ENCODE measurements at places on chromosomes 4 and X.

- no peak for DNase-seq
Measured at GRCh38 chr4:118348886-118349285, 3.9 kb downstream of the PRSS12 start.

- no peak for DNase-seq
Measured at GRCh38 chrX:147183161-147183560, 368.6 kb upstream of the CXorf51A start.

GRCh38 chr4:155900381-155900780 is 3.1 kb upstream of the TDO2 start:
- DNase-seq = no peak

GRCh38 chr4:146648461-146648783 is 9.7 kb downstream of the POU4F2 start:
- DNase-seq = no peak

DNA sequence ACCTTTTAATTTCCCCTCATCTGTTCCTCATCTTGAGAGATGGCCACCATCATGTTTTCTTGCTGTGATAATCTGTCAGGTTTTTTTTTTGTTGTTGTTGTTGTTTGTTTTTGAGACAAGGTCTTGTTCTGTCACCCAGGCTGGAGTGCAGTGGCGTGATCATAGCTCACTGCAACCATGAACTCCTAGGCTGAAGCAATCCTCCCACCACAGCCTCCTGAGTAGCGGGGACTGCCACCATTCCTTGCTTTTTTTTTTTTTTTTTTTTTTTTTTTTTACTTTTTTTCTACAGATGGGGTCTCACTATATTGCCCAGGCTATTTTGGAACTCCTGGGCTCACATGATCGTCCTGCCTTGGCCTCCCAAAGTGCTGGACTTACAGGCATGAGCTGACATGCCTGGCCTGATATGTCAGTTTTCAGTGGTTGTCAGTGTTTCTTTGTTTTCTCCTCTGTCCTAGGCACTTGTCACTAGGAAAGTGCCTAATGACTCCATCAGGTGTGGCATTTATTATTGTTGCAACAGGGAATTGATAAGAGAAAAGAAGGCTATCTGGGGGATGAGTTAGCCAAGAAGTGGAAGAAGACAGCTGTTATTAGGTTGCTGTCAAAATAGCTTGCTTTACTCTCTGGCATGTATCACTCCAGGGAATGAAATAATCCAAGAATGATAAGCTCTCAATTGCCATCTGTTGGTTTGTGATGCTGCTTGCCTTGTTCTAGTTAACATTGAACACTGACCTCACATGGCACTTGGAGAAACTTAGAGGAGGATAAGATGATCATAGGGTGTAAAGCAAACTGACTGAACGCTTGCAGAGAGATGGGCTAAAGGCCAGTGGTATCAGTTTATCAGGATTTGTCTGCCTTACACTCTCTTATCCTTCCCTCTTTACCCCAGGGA is 41.7 kb downstream of the TMEM164 start:
- peak; percentile 58 for DNase-seq

DNA sequence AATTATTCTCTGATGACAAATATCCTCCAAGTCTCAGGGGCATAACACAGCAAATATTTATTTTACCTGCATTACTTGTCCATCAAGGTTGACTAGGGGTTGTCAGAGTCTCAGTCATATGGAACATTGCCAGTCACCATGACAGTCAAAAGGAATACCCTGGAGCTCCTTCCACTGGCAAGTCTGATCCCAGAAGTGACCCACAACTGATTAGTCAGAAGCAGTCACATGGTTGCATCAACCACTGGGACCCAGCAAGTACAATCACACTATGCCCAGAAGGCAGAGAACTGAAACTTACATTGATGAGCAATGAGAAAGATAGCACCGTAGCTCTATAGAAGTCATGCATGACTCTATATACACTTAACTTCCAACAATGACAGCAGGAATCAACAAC is 41.9 kb upstream of the SOD3 start:
- DNase-seq = peak; percentile 11

GRCh38 chrX:21958916-21959315 is 18.4 kb downstream of the SMS start:
- peak; percentile 32 for DNase-seq

DNA sequence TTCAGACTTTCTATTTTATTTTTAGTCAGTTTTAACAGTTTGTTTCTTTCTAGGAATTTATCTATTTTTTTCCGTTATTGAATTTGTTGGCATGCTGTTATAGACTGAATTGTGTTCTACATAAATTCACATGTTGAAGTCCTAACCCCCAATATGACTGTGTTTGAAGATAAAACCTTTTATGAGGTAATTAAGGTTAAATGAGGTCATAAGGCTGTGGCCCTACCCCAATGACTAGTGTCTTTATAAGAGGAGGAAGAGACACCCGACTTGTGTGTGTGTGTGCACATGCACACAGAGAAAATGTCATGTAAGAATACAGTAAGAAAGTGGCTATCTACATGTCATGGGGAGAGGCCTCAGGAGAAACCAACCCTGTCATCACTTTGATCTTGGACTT is 146.3 kb downstream of the BRWD3 start:
- DNase-seq = no peak

GRCh38 chr4:7962609-7963508 is 23.2 kb upstream of the AFAP1 start:
- DNase-seq = no peak

DNA sequence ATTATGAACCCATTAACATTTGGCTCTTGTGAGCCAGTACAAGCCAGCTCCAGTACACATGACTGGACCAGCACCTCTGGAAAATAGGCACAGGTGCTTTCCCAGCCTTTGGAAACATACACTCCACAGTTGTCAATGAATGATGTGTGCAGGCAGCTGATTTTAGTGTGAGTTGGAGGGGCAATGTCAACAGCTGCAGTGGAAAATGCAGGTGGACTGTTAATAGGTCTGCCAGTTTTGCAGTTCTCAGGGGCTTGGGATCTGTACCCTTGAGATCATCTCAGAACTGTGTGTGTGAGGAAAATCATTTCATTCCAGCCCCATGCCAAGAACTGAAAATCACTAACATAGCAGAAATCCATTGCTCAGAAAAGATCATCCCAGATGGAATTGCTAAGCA is 81.7 kb upstream of the CHRDL1 start:
- DNase-seq = no peak

GRCh38 chr4:122086338-122087065 is 65.6 kb upstream of the BLTP1 start:
- no peak for DNase-seq

DNA sequence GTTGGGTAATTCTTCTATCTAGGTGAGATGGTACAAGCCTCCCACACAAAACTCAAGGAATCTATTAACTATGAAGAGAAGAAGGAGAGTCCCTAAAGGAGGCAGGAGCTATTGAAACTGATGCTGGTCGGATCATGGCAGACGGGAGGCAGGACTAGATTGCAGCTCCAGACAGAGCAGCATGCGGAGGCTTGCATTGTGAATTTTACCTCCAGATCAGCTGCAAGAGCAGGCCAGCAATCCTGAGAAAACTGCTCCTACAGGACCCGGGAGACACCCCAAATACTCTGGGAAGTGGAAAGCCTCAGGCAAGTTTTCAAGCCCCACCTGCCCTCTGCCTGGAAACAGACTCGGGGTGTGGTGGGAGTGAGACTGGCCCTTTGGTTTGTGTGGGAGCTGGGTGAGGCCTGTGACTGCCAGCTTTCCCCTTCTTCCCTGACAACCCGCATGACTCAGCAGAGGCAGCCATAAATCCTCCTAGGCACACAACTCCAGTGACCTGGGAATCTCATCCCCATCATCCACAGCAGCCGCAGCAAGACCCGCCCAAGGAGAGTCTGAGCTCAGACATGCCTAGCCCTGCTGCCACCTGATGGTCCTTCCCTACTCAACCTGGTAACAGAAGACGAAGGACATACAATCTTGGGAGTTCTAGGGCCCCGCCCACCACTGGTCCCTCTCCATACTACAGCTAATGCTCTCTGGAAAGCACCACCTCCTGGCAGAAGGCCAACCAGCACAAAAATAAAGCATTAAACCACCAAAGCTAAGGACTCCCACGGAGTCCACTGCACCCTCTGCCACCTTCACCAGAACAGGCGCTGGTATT is 30.9 kb downstream of the GATB start:
- no peak for DNase-seq

GRCh38 chr4:12411072-12411471 is 982.4 kb upstream of the HS3ST1 start:
- no peak for DNase-seq

DNA sequence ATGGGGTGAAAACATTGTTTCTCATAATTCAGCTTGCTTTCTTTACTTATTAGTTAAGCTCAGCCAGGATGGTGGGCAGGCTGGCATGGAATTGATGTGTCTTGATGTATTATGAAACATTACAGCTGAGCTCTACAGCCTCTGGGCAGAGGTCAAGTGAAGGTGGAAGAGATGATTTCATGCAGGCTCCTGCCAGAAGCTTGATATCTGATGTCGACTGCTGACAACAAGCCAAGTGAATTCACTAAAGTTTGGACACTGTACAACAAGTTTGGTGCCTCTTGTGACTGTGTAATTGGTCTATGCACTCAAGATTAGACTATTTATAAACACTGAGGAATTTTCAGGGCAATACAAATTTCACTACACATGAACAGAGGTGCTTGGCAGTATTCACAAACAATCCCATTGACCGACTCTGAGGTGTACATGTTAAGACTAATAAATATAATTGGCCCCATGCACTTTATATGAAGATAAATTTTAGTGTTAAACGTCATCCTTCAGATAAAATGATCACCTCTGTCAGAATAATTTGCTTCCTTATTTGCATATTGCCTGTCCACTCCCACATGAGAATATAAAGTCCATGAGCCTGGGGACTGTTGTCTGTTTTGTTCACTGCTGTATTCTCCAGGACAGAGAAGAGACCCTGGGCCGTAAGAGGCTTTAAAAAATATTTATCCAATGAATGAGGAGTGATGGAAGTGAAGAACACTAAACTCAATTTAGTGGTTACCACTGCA is 612.2 kb downstream of the IQCM start:
- no peak for DNase-seq

- no peak for DNase-seq
Measured at GRCh38 chr4:139602776-139603360, 46.8 kb upstream of the SETD7 start.

DNA sequence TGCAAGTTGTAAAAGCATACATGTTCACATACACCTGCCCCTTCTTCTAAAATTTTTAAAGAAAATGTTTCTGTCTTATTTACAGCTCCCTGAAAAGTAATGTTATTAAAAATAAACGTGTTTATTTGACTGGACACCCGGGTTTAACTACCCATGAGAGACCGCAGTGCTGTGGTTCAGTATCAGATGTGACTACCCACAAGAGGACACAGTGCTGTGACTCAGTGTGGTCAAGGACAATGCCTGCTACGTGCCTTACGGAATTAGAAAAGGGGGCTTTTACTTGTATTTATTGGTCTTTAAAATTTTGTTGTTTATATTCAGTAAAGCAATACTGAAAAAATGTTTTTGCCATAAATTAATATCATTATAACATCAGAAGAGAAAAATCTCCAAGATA is 641.4 kb downstream of the TRIML1 start:
- DNase-seq = no peak

DNA sequence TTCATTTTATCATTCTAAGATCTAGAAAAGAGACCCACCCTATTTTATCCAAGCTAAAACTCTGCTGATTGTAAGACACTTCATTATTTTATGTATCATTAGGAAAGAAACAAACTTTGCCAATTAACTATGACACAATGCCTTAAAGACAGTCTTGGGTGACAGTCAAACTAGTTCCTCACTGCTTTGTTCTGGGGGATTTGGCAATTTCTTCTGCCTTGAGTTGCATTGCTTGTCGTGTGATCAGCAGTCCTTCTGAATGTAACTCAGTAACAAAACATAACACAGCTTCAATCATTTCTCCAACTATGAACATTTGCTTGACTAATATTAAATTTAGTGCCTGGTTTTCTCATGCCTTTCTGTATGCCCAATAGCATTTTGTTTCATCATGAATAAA is 577.9 kb upstream of the DIPK2B start:
- DNase-seq = peak; percentile 80

DNA sequence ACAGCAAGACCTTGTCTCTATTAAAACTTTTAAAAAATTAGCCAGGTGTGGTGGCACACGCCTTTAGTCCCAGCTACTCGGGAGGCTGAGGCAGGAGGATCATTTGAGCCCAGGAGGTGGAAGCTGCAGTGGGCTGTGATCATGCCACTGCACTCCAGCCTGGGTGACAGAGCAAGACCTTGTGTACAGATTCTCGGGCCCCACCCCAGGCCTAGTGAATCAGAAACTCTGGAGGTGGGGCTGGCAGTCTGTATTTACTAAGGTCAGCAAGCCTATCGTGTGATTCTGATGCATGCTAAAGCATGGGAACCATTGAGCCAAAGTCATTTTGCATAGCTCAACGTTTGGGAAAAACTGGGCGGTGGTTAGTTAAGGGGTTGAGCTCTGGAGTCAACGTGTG is 3.5 kb downstream of the S100G start:
- no peak for DNase-seq

- DNase-seq = no peak
Measured at GRCh38 chr4:54144661-54145171, 44.8 kb downstream of the GSX2 start.

DNA sequence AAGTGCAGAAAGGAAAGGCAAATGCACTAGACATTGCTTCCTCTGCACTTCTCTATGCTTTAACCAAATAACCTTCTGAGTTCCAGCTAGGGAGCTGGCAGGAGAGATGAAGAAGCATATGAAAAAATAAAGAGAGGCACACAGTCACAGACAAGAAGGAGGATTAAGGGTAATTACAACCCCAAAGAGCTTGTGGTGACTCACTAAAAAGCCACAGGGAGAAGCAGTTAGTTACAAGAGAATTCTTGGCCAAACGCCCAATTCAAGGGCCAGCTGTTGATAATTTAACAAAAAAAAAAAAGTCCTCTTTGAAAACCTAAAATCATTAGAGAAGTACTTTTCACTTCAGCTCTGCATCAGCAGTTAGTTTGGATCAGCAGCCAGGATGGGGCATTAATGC is 478.0 kb downstream of the KCNIP4 start:
- DNase-seq = no peak

DNA sequence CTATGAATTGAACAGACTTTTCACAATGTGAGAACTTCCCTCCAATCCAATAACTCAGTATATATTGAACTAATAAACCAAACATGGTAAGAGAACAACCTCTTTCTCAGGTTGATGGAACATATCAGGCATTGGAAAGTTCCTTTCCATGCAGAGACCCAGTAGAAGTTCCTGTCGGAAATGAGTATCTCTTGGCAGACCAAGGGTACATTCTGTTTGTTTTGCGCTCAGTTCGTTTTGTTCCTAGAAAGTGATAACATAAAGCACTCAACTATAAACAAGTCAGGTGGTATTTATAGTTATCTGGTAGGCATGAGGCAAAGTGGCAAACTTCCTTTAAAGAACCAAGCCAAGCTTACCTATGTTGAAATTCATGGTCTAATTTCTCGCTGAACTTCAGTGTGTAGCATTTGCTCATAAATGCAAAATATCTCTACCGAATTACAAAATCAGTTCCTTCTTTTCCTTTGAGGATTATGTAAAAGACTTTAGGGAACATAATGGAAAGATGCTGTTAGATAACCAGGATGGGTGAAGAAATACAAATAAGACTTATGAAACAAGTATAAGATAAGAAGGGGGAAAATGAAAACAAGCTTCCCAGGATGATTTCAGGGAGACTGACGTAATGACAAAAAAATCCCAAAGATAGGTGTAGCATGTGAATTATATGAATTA is 120.3 kb downstream of the ARHGAP24 start:
- peak; percentile 45 for DNase-seq
